ENCODE measurements at places on chromosomes 1 and 21.

DNA sequence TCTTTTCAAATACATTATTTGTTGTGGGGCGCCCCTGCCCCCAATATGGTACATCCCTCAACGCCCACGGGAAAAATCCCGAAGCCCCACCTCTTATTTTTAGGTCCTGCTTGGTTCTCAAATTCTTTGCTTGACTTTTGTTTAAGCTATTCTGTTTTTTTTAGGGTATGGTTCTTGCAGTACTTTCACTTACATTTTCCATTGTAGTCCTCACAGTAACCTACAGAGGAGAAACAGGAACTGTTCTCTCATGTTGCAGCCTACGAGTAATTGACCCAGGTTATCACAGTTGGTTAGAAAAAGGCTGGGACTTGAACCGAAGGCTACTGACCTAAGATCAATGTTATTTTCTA is 697 bp upstream of the C21orf91 start:
- peak; percentile 96 for DNase-seq

DNA sequence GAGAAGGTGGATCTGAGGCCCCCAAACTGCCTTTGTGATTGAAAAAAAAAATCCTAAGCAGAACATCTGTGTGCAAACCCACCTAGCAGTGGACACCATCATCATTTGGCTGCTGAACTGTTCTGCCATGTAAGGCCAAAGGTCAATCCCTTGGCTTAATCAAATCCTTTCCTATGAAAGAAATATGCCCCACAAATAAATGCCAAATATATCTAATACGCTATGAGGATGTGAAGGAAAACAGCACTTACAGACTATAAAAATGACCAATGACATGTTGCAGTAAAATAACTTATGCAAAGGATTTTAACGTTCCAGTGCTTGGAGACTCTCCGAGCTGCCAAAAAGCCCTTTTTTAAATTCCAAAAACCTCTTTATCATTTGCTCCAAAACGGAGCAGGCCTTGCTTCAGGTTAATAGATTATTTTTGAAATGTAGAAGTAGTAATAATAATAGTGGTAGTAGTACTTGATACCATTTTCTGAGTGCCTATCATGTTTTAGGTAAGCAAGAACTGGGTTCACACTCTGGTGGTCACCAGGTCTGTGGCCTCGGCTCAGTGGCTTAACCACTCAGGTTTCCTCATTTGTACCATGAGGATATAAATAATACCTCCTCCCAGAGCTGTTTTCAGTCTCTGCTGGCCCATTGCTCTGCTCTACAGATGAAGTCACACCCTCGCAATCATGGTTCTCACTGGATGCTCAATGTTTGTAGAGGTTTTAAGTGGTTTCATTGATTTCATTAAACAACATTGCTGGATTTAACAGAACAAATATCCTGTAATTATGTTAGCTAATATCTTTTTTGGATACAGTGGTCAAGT is 47.9 kb upstream of the EDEM3 start:
- no peak for DNase-seq

DNA sequence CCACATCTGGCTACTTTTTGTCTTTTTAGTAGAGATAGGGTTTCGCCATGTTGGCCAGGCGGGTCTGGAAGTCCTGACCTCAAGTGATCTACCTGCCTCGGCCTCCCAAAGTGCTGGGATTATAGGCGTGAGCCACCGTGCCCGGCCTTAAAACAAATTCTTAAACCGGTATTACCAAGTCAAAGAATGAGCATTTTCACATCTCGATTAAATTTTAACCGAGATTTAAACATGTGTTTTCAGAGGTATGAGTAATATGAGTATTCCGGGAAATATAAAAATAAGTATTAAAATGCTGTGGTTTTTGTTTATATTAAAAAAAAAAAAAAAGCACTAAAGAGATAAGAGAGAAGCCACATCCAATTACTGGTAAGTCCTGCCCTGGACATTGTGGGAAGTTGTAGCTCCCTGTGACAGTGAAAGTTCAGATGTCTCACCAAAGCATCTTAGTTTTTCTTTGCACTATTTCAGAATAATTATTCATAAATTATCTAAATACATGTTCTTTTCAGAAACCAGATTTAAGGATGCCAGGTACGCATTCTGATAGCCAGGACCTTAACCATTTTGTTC is 24.9 kb downstream of the ZNF281 start:
- DNase-seq = no peak

GRCh38 chr21:35920436-35920835 is 139.9 kb downstream of the SETD4 start:
- DNase-seq = no peak

- DNase-seq = no peak
Observed at GRCh38 chr1:227559499-227559898, 3.9 kb upstream of the ZNF678 start.

DNA sequence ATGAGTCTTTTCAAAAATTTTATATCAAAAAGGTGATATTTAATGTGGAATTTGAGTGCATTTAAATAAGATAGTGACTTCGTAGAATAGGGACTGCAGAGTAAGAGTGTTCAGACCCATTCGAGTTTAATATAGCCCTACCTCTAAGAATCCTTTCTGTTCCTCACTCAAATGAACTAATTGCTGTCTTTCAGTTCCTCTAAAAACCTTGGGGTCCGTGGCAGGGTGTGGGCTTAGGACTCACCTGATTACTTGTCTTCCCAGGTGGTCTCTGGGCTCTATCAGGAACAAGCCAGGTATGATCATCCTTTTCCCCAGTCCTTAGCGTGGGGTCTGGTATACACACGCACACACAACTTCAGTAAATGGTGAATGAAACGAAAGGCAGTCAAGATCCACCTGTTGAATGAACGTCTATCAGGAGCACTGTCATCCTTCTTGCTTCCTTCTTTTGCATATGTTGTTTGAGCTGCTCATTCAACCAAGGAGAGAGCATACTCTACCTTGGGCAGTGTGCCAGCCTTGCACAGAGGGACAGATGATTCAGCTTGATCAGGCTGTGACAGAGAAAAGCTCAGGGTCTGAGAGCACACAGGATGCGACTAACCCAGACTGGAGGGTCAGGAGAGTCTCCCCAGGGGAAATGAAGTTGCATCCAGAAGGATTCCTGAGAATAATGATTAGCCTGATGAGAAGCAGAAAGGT is 1.2 kb upstream of the RNF11 start:
- DNase-seq = peak; percentile 81

DNA sequence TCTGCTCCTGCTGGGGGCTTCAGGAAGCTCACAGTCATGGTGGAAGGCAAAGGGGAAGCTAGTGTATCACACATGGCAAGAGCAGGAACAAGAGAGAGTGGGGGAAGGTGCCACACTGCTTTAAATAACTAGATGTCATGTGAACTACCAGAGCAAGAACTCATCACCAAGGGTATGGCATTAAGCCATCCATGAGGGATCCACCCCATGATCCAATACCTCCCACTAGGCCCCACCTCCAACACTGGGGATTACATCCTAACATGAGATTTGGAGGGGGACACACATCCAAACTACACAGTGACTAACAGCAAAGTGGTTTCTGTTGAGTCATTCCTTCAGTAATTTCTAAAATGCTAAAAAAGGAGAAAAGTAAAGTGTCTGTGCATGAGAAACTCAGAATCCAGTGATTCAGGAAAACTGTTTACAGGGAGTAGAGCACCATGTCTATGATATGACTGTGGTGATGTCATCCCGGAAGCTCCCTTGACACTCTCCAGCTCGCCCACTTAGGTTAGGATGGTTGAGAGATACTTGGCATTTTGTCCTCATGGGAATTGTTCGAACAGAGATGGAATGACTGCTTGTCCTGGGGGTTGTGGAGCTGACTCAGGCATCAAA is 50.3 kb downstream of the CHD1L start:
- DNase-seq = no peak

DNA sequence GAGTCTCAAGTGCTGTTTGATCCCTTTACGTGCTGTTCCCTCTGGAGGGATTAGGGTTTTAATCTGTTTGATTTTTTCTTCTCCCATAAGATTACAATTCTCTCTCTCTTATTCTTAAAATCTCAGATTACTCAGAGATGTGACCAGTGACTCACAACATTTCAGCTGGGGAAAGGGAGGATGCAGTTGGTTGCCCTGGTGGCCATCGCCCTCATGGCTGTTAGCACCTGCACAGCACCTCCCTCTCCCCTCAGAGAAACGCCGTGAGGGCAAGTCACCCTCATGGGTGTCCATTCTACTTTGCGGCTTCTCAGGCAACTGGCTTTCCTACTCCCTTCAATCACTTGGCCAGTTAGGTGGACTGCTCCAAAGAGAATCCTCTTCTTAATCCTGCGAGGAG is 42.4 kb upstream of the KCNA3 start:
- no peak for DNase-seq

DNA sequence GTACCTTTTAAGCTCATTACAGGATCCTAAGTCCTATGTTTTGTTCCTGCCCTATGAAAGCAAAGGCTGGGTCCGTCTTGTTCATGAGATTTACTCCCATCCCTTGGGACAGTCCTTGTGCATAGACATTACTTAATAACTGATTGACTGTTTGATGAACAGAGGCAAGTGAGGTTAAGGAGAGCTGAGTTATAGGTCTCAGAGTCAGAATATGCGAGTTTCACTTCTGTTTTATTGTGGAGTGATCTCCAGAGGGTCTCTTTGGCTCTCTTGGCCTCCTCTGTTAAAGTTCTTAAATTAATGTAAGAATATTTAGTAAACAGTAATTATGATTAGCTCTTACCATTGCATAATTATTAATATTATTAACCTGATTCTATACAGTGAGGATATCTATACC is 52.6 kb downstream of the BRINP2 start:
- no peak for DNase-seq

DNA sequence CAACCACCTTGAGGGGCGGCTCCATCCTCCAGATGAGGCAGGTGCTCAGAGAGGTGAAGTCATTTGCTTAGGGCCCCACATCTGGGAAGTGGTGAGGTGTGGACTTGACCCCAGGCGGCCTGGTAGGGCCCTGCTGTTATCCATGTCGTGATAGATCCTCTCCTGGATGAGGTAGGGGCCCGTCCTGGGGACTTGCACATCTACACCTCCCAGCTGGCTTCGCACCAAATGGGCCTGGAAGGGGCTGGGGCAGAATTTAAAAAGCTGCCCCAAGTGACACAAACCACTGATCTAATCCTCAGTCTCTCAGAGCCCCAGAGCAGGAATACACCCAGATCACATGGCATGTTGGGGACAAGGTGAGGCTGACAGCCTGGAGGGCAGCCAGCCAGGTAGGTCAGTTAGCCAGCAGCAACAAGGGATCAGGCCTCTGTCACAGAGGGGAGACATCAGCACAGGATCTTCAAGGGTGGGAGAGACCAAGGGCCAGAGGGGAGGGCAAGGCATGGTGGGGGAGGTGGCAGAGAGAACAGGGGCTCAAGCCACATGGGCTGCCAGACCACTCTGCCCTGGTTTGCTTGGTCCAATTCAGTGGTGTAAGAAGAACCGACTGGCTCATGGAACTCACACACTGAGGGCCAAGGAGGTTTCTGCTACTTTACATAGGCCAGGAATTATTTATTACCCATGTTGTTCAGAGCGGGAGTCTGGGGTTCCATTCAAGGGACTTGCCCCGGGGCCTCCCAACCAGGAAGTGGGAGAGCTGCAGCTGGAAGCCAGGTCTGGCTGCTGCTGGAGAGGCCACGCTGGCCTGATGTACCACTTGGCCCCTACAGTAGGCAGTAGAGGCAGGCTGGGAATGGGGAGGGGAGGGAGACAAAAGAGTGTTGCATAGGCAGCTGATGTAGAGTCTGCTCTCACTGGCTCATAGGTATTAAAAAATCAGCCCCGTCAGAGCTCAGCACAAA is 12.1 kb downstream of the LRP8 start:
- no peak for DNase-seq

GRCh38 chr1:9037476-9038337 is 11.5 kb upstream of the SLC2A7 start:
- no peak for DNase-seq
